ENCODE measurements at places on chromosomes 13 and 19.

GRCh38 chr19:50328224-50328872 is 829 bp downstream of the KCNC3 start:
- peak; percentile 83 for DNase-seq

GRCh38 chr13:47723898-47724297 is 277.2 kb downstream of the SUCLA2 start:
- no peak for DNase-seq

- DNase-seq, result no peak
Observed at GRCh38 chr13:113103646-113104045, 1.9 kb upstream of the F7 start.

DNA sequence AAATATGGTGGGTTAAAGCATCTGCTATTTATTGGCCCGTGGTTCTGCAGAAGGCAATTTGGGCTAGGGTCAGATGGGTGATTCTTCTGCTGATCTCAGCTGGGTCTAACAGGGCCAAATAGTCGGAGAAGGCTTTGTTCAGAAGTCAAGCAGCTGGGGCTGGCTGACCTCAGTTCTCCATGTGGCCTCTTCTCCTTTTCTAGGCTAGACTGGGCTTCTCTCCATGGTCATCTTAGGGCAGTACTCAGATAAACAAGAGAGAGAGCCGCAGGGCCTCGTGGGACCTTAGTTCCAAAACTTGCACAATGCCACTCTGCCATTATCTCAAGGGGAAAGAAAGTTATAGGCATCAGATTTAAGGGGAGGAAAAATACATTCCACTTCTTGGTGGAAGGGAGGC is 89.6 kb downstream of the NALCN start:
- no peak for DNase-seq

GRCh38 chr13:42110410-42111155 is 62.1 kb downstream of the DGKH start:
- peak; percentile 68 for DNase-seq

GRCh38 chr19:703651-704446 is 4.9 kb upstream of the PALM start:
- DNase-seq, result peak; percentile 91

DNA sequence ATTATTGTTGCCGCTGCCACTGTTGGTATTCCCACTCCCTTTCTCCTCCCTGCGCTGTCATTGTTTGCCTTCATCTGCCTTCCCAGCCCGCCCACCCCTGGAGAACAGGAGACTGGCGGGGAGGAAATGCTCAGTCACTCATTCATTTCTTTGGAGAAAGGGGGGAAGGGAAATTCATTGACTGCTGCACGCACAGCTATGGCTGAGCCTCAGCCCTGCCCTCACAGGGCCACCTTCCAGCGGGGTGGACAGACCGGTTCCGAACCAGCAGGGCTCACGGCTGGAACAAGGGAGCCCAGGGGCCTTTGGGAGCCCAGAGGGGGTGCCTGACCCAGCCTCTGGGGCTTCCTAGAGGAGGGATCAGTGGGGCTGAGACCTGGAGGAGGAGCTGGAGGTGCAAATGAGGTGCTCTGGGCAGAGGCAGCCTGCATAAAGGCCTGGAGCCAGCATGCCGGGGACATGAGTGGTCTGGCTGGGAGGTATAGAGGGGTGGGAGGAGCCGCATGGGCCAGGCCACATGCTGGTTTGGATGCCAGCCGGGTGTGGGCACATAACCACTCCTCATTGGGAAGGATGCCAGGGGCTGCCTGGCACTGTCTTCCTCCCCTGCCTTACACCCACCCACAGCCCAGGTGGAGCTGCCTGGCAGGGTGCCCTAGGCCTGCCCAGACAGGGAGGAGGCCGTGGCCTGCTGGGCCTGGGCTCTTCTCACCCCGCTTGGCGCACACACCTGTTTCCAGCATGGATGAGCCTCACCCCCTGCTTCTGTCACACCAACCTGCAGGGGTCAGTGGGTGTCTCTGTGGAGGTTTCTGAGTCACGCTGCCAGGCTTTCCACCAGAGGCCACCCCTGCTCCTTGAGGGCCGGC is 26.8 kb downstream of the PPP5C start:
- no peak for DNase-seq

- DNase-seq, result peak; percentile 53
Observed at GRCh38 chr19:16571283-16571682, 932 bp downstream of the SLC35E1 start.

GRCh38 chr13:106594980-106595379 is 27.0 kb upstream of the ARGLU1 start:
- DNase-seq, result no peak

DNA sequence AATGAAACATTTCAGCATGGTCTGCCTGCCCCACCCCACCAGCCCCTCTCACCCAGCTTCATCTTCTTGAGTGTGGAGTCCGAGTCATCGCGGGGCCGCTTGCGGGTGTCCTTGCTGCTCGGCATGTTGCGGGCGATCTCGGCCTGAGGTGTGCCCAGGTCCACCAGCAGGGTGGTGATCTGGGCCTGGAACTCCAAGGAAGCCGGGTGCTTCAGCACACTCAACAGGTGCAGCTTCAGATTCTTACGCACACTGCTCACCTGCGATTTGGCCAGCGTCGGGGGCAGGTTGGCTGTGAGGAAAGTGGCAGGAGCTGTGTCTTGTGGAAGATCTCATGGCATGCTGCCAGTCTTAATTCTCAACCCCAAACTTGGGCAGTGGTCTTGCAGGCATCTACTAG is 20.7 kb downstream of the SYMPK start:
- no peak for DNase-seq
